Activated naive CD8-positive, alpha-beta T cell treated with anti-CD3 and anti-CD28 coated beads for 36 hours (primary cell): ENCODE measurements at places on chromosomes 3 and 15. TPM values are rescaled to one million over a fixed set of nuclear protein-coding genes. Genes with fewer than 3 reads are reported as not detected.

The U2SURP gene
- 201 TPM for total RNA-seq

The TMEM212 gene
- total RNA-seq = not detected

The MRAS gene
- 0.54 TPM for total RNA-seq

The GRIP2 gene
- not detected for total RNA-seq

The MYLK gene
- not detected for total RNA-seq

The PTX3 gene
- not detected for total RNA-seq

The SEMA3F gene
- total RNA-seq = 0.28 TPM

The RTP4 gene
- 4.6 TPM for total RNA-seq

The RHCG gene
- not detected for total RNA-seq

The ZCWPW2 gene
- total RNA-seq = 0.19 TPM

The STRA6 gene
- 0.25 TPM for total RNA-seq

GRCh38 chr3:150271591-150271960 is 136.5 kb upstream of the TSC22D2 start:
- no peak for DNase-seq

- no peak for DNase-seq
Measured at GRCh38 chr3:194532591-194532990, 45.8 kb upstream of the ATP13A3 start.

- no peak for DNase-seq
Measured at GRCh38 chr15:95078003-95078402, 846.6 kb downstream of the MCTP2 start.

- peak; percentile 6 for DNase-seq
Measured at GRCh38 chr15:51382787-51383186, 41.3 kb downstream of the GLDN start.

DNA sequence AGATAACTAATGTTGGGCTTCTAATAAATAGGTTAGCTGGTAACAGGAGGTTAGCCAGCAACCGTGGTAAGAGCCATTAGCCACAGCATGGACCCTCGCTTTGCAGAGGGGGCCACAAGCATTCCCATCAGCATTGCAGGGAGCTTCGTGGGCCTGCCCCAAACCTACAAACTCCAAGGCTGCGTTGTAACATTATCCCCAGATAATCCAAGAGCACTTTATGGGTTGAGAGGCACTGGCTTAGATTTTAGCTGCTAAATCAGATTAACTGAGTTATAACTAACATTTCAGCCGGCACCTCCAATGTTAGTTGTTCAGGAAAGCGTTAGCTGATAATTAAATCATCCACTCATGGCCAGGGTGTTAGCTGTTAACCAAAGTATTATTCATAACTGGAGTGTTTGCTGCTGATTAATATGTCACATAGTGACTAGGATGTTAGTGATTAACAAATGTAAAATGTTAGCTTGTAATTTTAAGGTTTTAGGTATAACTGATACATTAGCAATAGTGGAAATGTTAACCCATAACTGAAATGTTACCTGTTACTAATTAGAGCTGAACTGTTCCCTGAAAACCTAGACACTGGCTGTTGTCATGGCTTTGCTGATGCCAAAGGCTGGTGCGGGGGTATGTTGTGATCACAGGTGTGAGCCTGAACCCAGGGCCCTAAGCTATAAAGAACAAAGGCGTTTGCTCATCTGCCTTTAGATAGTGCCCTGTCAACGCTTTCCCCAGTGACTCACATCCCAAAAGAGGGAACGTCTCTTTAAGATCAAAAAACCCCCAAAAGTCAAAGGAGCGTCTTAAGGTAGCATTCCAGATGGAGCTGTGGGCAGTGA is 56.2 kb downstream of the SLC6A6 start:
- no peak for DNase-seq

GRCh38 chr3:3016226-3016625 is 93.9 kb downstream of the IL5RA start:
- no peak for DNase-seq

- no peak for DNase-seq
Measured at GRCh38 chr15:41746802-41747201, 27.5 kb upstream of the MAPKBP1 start.

DNA sequence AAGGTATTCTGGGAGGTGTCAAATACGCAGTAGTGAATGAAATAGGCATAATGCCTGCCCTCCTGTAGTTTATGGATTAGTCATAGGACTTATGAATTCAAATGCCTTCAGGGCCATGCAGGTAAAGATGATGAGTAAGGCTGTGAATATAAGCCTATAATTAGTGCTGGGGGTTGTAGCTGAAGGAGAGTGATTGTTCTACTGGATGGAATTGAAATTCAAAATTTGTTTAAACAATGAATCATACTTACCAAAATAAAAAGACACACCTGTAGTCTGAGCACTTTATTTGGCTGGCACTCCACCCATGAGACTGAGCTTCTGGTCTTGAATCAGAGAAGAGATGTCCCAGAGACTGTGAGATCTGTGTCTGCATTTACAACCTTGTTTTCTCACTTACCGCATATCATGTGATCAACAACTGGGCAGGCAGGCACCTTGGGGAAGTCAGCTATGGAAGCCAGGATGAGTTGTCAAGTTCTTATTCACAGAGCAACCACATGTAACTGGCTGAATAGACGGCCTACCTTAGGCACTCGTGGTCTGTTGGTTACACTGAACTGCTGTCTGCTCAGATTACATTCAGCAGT is 291.8 kb downstream of the NAALADL2 start:
- no peak for DNase-seq

- no peak for DNase-seq
Measured at GRCh38 chr3:64489361-64490044, 198.3 kb downstream of the ADAMTS9 start.

GRCh38 chr3:100875239-100875638 is 118.0 kb downstream of the ABI3BP start:
- no peak for DNase-seq

DNA sequence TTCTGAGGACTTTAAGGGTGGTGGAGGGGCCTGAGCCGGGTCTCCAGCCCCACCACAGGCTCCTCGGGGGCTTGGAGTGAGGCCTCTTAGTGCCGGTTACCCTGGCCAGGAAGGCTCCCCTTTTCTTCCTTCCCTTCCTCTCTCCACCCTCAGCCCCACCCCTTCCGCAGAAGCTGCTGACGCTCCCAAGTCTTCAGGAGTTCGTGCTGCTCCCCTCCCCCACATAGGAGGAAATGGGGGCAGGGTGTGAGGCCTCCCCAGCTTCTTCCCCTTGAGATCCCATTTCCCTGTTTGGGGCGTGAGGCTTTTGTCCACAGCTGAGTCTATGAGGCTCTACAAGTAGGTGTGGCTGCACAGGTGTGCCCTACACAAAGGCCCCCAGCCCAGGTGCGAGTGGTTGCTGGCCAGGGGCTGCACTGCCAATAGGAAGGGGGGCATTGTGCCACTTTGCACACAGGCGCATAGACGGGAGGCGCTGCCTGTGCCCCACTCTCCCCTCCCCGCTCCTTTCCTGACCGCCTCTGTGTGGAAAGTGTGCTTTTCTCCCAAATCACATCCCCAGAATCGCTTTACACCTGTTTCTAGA is 915 bp upstream of the CALML4 start:
- DNase-seq = no peak

GRCh38 chr15:24823473-24823872 is 131.3 kb upstream of the SNRPN start:
- DNase-seq = peak; percentile 3

GRCh38 chr3:175346573-175347356 is 487.6 kb downstream of the NAALADL2 start:
- no peak for DNase-seq

GRCh38 chr15:88606070-88606794 is 14.9 kb upstream of the AEN start:
- DNase-seq = no peak

DNA sequence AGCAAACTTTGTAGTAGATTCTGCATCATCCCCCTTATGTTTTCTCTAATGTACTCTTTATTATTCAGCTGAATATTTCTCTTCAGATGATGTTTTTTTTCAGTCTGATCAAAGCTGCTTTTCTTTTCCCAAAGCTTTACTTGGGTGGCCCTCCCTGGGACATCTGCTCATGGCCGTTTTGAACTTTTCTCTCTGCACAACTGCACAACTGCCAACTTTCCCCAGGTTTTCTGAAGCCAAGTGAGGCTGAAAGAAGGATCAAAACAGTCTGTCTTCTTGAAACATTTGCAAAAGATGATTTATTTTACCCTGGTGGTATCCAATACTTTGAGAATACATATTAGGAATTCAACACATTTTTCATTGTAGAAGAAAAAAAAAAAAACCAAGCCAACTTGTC is 43.0 kb downstream of the GASK1A start:
- no peak for DNase-seq

DNA sequence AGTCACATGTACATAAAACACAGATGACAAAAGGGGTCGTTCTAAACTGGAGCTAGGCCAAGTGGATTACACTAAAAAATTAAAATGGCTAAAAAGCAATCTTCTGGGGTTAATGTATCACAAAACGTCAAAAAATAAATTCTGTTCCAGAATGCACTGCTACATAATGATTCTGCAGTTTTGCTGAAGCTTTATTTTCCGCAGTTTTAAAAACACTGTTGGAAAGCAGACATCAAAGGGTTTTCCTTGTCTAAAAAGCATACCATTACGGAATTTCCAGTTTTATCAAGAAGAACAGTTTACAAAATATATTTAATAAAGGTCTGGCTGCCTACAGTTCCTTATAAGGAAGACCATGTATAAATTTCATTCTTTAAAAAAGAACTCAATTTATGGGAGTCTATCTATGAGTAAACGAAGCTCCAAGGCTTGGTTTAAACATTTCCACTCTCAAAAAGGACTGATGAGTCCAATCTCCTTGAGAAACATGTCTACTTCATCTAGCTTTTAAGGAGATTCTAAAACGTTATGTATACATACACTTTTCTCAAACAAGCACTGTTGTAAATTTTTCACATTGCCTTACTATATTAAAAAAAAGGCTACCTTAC is 1.3 kb downstream of the DMXL2 start:
- no peak for DNase-seq

GRCh38 chr15:100301910-100302431 is 39.8 kb downstream of the ADAMTS17 start:
- DNase-seq = no peak

GRCh38 chr3:147414390-147415138 is 5.4 kb downstream of the ZIC1 start:
- no peak for DNase-seq

DNA sequence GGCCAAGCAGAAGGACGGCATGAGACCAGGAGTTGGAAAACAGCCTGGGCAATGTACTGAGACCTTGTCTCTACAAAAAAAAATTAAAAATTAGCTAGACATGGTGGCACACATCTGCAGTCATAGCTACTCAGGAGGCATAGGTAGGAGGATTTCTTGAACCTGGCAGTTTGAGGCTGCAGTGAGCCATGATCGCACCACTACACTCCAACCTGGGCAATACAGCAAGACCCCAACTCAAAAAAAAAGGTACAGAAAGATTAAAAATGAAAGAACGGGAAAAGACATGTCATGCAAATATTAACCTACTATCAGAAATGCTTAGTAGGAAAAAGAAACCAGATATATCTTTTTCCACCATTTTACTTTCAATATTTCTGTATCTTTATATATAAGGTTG is 99.6 kb upstream of the ATP11B start:
- no peak for DNase-seq

GRCh38 chr3:43914269-43914668 is 223.5 kb downstream of the ABHD5 start:
- DNase-seq = no peak

DNA sequence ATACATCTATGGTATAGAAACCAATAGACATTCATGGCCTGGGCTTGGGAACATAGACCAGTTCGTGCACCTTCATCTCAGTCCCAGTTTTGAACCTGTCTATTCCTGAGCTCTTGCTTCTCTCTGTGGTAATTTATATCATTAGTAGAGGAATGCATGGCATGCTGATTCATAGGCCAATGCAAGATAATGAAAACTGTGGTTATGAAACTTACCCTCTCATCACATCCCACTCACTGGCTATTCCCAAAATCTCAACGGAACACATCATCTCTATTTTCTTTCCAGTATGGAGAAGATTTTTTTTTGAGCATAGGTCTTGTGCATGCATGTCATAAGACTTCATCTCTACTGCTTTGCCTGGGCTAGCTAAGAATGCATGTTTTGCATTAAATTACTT is 18.7 kb upstream of the P2RY12 start:
- DNase-seq = no peak

- DNase-seq = no peak
Measured at GRCh38 chr3:111882799-111883198, 23.7 kb downstream of the PHLDB2 start.

DNA sequence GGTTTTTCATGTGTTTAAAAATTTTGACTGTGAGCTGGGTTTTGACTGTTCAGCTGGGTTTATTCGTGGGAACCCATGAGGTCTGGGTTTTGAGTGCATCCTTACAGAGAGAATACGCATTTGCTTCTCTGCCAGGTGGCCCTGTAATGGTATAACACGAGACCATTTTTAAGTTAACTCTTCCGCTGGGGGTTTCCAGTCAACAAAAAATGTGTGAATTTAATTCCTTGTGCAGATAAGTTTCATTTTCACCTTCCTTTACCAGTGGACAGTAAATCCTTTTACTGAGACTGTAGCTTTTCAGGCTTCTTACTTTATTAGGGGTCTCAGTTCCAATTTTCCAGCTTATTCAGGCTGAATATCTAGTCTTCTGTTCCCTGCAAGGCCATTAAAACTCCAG is 149.6 kb downstream of the OPA1 start:
- no peak for DNase-seq

DNA sequence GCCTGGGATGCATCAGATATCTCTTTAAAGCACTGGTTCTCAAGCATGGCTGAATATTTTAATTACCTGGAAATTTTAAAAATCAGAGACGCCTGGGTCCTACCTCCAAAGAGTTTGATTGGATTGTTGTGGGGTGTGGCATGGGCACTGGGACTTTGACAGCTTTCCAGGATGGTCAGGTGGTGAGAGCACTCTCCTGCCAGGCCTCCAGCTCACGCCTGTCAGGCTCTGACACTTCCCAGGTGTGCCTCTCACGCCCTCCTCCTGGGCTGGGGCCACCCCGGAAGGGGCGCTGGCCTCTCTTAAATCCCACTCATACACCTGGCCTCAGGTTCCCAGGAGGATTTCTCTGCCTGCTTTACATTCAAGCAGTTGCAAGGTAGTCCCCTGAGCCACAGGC is 48.5 kb downstream of the AMOTL2 start:
- DNase-seq = no peak

GRCh38 chr3:115228266-115228665 is 81.2 kb upstream of the ZBTB20 start:
- no peak for DNase-seq

- DNase-seq = no peak
Measured at GRCh38 chr3:71318458-71318827, 265.1 kb downstream of the FOXP1 start.

DNA sequence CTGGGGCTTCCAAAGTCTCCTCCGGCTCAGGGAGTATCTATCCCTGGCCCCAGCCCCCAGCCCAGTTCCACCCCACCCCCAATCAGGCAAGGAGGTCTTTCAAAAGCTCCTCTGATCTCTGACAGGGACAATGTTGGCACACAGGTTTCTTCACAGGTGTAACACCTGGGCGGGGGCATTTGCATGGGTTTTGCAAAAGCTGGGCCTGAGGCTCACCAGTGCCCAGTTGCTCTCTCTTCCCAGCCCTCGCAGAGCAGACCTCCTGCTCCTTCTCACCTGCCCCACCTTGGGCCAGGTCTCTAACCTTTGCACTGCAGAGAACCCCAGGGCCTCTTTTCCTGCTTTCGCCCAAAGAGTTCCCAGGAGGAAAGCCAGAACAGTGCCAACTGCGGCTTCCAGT is 8.6 kb upstream of the CSK start:
- no peak for DNase-seq
